ENCODE measurements at places on chromosomes 13 and 19.
A peak's percentile ranks its signal among the peaks of the same experiment; 100 is the strongest.

DNA sequence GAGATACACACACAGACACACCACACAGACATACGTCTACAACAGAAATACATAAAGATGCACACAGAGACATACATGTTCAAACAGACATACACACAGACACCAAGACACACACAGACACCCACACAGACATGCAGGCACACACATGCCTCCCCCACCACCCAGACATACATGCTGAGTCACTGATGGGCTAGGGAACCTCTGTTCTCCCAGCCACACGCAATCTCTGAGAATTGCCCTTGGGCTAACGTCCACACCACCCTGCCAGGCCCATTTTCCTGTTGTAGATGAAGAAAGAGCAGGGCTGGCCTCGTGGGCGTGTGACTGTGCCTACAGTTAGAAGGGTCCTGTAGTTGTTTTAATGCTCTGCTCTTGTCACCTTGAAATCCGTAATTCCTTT, 261.9 kb downstream of the KCNRG start:
- no peak for DNase-seq

DNA sequence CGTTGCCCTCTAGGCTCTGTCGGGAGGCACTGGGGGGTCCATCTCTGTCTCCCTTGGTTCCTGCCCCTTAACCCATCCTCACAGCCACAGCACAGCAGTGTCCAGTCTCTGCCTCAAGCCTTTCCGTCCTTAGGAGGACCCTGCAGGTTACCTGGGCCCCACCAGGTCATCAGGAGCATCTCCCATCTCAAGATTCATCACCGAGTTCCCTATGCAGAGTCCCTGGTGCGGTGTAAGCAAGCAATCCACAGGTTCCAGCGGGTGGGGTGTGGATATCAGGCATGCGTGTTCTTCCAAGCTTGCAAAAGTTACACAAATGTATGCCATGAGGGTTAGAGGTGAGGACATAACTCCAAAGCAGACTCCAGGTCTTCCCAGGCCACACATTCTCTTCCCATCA, 20.9 kb upstream of the GAS6 start:
- no peak for DNase-seq

DNA sequence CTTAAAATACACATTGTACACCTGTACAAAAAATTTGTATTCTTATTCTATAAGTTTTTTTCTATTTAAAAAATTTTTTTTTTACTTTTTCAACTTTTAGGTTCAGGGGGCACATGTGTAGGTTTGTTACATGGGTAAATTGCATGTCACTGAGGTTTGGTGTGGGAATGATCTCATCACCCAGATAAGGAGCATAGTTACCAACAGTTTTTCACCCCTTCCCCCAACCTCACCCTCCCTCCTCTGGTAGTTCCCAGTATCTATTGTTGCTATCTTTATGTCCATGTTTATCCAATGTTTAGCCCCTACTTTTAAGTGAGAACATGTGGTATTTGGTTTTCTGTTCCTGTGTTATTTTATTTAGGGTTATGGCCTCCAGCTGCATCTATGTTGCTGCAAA, 89.9 kb downstream of the CDK8 start:
- no peak for DNase-seq

DNA sequence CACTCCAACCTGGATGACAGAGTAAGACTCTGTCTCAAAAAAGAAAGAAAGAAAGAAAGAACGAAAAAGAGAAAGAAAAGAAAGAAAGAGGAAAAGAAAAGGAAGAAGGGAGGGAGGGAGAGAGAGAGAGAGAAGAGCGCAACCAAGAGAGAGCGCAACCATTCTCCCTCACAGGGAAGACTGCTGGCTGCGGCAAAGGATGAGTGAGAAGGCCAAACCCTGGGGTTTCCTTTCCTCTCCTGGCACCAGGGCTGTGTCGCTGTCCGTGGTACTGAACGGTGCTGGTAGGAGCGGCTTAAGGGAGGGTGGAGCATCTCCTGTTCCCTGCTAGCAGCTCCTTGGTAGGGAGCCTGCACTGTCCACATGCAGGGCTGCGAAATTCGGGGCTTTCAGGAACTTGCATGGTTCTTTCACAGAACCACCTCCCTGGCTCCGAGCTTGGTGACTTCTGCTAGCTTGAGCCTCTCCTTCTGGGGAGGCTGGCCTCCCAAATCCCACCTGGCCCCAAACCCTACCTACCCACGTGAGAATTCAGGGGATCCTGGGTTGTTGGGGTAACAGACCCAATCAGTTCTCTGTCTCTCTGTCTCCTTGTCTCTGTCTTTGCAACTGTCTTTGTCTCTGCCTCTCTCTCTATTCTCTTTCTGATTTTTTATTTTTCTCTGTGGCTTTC, 51.1 kb upstream of the ZNRF4 start:
- peak; percentile 75 for DNase-seq

DNA sequence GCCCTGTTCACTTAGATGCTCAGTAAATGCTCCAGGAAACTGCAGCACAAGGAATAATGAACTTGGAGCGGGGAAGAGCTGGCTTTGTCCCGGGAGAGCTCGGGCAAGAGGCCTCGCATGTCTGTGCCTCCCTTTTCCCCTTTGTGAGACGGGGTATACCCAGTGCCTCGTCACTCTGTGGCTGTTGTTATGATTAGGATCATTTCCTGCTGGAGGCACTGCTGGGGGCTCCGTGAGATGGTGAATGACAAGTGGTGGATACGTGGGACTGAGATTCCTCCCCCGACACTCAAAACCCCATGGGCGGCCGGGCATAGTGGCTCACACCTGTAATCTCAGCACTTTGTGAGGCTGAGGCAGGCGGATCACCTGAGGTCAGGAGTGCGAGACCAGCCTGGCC, 1.1 kb upstream of the PLVAP start:
- no peak for DNase-seq

DNA sequence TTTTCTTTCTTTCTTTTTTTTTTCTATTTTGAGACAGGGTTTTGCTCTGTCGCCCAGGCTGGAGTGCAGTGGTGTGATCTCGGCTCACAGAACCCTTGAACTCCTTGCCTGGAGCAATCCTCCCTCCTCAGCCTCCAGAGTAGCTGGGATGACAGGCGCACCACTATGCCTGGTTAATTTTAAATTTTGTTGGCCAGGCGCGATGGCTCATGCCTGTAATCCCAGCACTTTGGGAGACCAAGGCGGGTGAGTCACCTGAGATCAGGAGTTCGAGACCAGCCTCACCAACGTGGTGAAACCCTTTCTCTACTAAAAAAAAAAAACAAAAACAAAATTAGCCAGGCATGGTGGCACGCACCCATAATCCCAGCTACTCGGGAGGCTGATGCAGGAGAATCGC, 8.7 kb upstream of the SBNO2 start:
- no peak for DNase-seq

GRCh38 chr13:75202981-75203380, 279.0 kb downstream of the TBC1D4 start:
- no peak for DNase-seq

DNA sequence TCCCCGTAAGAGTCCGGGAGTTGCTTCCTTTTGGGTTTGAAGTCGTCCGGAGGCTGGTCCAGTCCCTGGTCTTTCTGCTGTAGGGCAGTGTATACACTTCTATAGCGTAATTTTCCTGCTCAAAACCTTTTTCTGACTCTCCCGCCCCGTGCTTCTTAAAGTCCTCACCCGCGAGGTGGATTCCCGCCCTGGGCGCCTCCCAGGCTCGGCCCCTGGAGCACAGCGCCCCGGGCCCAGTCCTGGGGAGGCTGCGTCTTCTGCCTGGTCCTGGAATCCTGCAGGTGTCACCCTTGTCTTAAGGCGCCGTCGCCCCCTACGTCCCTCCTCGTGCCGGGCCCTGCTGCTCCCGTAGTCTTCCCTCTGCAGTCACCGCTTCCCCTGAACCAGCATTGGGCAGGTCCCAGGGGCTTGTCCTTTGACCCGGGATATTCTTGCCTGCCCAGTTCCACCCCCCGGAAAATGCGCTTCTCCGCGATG, 34.4 kb upstream of the ZNF808 start:
- no peak for DNase-seq

- DNase-seq = no peak
Observed at GRCh38 chr13:111202745-111203144, 87.6 kb downstream of the ARHGEF7 start.

- no peak for DNase-seq
Observed at GRCh38 chr13:110103026-110103425, 203.9 kb downstream of the COL4A1 start.

GRCh38 chr13:40755082-40755700, 15.8 kb downstream of the MRPS31 start:
- DNase-seq = peak; percentile 45

DNA sequence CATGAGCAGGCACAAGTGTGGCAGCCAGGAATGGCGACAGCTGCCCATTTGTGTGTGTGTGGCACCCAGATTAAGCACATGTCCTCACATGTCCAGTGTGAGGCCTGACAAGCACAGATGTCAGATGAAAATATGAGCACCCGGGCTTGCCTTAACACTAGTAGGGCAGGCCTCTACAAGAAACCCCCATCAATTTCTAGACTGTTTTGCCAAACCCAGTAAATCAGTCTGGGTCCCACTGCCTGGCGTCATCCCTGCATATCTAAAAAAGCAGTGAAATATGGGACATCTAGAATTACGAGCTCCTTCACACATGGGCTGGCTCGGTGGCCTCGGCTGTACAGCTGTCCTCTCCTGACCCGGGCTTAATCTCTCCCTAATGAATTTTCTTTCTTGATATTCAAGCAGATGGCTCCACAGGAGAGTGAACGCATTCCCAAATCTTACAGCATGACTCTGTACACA, 432.7 kb downstream of the FOXO1 start:
- no peak for DNase-seq

Measured in colonic mucosa (tissue), 4 donors.